ENCODE measurements at places on chromosomes 4 and X. TPM values are rescaled to one million over a fixed set of nuclear protein-coding genes. Genes with fewer than 3 reads are reported as not detected.

GRCh38 chrX:13658602-13659001 lies 5.7 kb downstream of the TCEANC start:
- peak; percentile 68 for DNase-seq

DNA sequence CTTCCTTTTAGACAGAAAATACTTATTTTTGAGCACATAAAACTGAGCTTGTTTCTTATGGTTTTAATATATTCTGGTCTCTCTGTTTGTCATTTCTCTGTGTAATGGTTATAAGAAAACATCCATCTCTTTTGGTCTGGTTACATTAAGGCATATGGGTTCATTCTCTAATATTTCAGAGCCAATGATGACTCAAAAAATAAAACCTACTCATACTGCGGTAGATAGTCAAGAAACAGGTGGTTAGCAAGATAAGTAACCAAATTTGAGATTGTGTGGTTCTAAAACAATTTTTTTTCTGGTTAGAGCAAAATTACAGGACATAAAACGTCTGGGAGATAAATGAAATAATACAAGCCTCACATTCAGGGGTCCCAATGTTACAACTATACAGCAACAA lies 654.5 kb downstream of the STIM2 start:
- DNase-seq = no peak

DNA sequence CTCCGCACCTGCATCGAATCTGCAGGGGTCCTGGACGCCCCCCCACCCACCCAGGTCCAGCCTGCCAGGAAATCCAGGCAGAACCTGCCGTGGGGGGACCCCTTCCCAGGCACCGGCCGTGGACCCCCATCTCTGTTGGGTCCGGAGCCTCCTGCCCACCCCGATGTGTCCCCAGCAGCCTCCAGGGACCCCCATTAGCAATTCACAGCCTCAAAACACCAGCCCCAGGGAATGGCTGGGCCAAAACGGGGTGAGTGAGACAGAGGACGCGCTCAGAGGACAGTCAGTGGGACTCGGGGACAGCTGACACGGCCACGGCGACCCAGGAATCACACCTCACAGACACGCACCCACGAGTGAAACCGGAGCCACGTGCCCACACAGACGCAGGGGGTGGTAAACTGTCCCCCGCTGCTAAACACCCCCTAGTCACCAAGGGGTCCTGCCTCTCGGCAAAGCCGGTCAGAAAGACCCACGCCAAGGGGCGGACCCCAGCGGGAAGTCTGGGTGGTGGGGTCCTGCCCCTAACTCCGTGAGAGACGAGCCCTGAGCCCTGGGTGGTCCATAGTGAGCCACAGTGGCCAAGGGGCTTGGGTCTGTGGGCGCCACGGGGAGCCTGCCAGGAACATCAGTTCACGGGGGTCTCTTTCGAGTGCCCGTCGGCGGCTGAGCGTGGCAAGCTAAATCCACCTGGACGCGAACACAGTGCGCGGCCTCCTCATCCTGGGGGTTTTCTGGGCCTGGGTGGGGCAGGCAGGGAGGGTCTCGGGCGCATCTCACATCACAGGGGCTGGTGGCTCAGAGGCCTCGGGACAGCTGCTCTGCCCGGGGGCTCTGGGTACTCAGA lies 126.5 kb upstream of the NKX1-1 start:
- DNase-seq = no peak

GRCh38 chr4:37620176-37620575 lies 66.0 kb downstream of the RELL1 start:
- no peak for DNase-seq

DNA sequence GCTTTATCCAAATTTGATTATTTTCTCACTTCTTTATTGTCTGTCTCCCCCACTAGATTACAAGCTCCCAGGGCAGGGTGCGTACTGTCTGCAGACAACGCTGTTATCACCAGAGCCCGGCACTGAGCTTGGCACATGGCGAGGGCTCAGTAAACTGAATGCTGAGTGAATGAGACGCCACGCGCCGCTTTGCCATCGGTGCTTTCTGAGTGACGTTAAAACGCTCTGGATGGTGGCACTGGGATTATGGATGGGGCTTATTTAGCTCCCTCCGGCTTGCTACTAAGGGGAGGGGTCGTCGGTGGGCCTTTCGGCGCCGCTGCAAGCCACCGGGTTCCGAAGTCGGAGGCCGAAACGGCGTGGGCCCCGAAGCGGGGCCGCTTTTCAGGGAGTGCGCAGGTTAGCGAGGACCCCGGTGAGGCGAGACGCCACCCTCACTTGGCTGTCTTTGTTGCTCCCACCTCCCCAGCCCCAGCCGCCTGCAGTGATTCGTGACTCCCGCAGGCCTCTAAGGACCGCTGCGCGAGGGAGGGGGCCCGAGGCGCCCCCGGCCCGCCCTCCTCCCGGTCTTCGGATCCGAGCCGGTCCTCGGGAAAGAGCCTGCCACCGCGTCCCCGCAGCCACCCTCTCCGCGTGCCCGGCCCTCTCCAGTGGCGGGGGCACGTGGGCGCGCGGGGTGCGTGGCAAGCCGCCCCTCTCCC lies 569 bp upstream of the FHL1 start:
- peak; percentile 49 for DNase-seq

GRCh38 chrX:2514131-2514530 lies 13.4 kb upstream of the DHRSX start:
- no peak for DNase-seq

DNA sequence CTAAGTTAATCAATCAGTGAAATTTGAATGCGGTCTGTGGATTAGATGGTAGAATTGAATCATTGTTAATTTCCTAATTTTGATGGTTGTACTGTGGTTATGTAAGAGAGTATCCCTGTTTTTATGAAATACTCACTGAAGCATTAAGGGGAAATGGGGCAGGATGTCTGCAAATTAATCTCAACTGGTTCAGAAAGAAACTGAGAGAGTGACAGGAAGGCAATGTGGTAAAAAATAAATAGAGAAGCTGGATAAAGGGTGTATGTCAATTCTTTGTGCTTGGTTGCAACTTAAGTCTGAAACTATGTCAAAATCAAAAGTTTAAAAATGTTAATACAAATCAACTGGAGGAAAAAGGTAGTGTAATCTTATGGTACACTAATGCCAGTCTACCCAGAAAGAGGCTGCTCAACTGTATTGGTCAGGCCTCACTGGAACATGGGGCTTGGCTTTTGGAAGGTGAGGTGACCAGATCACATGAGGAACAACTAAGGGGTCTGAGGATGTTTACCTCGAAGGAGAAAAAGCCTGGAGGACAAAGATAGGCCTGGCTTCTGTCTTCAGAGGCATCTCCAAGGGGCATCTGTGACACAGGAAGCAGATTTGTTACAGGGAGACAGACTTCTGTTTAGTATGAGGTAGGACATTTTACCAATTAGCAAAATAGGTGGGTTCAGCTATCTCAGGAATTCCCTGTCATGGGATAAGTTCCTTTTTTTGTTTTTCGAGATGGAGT lies 83.1 kb downstream of the DLG3 start:
- DNase-seq = no peak

DNA sequence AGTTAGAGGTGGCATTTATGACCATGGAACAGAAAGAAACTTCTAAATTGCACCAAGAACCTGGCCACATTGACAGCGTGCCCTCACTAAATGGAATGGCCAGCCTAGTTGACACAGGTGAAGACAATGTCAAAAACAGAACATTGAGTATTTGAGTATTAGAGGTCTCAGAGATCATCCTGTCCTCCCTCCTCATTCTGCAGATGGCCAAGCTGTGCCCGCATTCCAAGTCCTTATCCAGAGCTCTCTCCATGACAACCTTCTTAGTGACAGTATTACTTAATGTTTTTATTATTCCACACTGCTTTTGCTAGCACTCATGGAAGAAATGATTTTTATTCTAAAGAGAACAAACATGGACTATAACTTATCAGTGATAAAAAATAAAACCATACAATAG lies 9.9 kb upstream of the CCDC110 start:
- no peak for DNase-seq

- DNase-seq = peak; percentile 32
Measured at GRCh38 chr4:122673252-122673651, 52.4 kb upstream of the IL21 start.

DNA sequence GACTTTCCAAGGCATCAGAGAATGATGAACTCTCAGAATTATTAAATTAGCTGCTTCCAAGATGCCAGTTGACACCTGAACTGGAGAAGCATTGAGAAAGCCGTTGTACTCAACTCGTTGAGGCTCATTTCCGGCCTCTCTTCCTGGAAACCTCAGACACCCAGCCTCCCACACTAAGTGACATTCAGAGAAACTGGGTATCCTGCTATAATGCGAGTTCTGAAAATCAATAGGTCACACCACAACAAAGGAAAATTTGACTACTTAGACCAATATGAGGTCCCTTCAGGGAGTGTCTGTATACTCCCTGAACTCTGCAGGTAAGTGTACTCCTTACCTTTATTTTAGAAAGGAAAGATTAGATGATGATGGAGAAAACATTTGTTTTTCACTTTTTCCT lies 51.2 kb downstream of the ENPEP start:
- no peak for DNase-seq

- DNase-seq = no peak
Measured at GRCh38 chr4:1569461-1570151, 114.5 kb downstream of the FAM53A start.

DNA sequence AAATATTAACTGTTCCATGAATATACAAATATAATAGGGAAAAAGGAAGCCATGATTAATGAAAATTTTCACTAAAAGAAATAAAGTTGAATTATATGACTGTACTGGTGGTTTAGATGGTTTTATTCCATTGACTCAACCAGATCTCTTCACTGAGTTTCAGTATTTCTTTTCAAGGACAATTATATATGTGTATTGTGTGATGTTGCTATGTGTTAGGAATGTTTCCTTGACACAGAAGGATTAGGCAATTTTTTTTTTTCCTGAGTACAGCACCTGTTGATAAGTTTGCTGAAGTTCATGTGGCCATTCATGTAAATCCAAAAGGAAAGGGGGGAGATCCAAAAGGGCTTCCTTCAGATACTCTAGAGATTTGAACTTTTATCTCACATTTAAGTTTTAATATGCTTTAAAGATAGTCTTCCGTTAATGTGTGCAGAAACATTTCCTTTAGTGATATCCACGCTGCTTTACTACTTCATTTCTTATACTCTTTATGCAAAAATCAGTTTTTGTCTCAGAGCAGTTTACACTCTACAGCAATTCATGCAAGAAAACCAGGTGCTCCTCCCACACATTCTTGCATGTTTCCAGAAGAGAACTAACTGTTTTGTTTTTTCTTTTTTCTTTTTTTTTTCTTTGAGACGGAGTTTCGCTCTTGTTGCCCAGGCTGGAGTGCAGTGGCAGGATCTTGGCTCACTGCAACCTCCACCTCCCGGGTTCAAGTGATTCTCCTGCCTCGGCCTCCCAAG lies 249.1 kb downstream of the RPA4 start:
- no peak for DNase-seq

Gene MYOZ2
- total RNA-seq = 29.0 TPM

Gene NWD2
- not detected for total RNA-seq
